ENCODE measurements at places on chromosomes 6 and 20.

DNA sequence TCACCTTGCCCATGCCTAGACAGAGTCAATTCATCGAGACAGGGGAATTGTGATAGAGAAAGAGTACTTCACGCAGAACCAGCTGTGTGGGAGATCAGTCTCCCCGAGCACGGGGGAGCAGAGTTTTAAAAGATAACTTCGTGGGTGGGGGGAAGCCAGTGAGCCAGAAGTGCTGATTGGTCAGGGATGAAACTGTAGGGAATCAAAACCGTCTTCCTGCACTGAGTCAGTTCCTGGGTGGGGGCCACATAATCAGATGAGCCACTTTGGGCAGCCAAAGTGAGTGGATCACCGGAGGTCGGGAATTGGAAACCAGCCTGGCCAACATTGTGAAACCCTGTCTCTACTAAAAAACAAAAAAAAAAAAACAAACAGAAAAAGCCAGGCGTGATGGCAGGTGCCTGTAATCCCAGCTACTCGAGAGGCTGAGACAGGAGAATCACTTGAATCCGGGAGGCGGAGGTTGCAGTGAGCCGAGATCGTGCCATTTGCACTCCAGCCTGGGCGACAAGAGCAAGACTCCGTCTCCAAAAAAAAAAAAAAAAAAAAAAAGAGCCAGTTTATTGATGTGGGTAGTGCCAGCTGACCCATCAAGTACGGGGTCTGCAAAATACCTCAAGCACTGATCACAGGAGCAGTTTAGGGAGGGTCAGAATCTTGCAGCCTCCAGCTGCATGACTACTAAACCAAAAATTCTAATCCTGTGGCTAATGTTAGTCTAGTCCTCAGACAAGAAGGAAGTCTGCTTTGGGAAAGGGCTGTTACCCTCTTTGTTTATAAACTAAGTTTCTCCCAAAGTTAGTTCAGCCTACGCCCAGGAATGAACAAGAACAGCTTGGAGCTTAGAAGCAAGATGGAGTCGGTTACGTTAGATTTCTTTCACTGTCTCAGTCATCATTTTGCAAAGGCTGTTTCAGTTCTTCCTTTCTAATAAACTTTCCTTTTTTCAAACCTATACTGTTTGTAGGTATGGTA lies 3.9 kb upstream of the TRIM39 start:
- DNase-seq = peak; percentile 22

- no peak for DNase-seq
Observed at GRCh38 chr6:32664827-32665362, 1.6 kb downstream of the HLA-DQB1 start.

- no peak for DNase-seq
Observed at GRCh38 chr6:54308289-54308985, at the start of gene TINAG. Gene TINAG (plus strand): TSS chr6:54308441. CDS start chr6:54308551, 110 bp downstream.

- no peak for DNase-seq
Observed at GRCh38 chr20:49867453-49868215, 47.7 kb downstream of the SPATA2 start.

GRCh38 chr6:138645976-138646640 lies 127.5 kb upstream of the CCDC28A start:
- no peak for DNase-seq

DNA sequence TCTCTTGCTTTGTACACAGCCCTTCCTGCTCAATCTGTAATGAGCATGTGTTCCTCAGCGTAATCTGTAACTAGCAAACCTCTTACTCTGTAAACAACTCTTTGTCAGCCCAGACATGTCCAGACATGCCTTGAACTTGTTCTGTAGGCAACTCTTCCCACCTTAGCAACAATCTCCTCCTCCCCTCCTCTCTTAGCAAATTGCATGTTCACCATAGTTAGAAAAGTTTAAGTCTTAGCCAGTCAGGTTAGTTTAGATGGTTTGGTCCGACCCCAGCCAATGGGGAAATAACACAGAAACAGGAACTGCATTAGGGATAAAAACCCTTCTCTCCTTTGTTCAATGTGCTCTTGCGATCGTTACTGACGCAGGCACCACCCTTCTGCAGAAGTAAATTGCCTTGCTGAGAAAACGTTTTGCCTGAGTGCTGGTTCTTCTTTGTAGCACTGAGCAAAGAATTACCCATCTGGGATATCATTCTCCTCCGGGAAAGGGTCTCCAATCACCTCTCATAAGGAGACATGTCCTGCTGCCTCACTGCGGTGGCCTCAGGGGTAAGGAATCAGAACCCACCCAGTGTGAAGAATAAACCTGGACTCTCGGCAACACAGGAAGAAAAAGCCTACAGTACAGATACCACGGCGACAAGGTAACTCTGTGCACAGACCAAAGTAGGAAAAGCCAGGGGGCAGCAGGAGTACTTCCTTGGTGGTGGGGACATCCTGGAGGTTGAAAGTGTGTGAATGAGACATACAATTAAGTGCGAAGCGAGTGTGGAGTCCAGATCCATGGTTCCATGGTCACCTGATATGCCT lies 26.2 kb downstream of the PLN start:
- DNase-seq = no peak

DNA sequence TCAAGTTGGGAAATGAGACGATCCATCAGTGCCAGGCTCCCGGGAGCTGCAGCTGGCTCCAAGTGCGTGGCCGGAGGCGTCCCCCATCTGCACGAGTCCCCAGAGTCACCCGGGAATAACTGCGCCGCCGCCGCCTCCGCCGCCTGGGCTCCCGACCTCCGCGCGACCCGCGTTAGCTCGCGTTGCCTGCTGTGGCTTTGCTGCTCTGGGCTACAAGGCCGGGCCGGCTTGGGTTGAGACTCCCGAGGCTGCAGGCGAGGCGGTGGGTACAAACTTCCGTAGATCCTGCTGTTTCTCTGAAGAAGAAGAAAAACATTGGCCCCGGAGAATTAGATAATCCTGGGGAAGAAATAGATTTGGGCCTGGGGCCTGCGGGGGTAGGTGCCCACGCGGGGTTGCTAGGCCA lies 7.4 kb upstream of the LAMP5 start:
- no peak for DNase-seq

- no peak for DNase-seq
Observed at GRCh38 chr20:57656821-57657534, 36.8 kb upstream of the ZBP1 start.

GRCh38 chr20:32706486-32706885 lies 32.7 kb upstream of the C20orf203 start:
- DNase-seq = no peak

DNA sequence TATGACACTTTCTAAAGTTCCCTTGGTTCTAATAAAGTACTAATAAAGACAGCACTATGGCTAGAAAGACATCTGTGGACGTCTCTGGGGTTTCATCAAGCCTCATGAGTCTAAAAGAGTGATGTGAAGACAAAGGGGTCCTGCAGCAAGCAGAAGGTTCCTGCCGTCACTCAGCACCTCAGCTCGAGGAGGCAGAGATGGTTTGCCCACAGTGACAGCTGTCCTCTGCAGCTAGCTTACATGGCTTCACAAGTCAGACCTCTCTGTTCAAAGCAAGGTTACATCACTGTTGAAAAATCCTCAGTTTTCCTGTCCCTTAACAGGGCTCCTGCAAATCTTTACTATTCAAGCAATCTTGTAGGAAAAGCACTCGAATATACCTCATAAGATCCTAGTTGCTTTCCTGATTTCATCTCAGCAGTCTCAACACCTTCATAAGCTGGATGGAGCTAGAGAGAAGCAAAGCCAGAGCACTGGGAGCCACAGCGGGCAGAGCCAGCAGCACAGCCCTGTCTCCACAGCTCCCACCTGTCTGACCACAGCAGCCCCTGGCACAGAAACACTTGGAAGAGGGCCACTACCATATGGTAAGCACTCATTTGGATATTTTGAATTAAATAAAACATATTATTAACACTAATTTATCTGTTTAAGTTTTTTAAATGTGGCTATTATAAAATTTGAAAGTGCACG lies 202.3 kb downstream of the GMDS start:
- DNase-seq = no peak

GRCh38 chr6:148836751-148837150 lies 89.9 kb downstream of the UST start:
- DNase-seq = no peak

- DNase-seq = no peak
Observed at GRCh38 chr6:170404697-170405096, 98.1 kb downstream of the FAM120B start.

DNA sequence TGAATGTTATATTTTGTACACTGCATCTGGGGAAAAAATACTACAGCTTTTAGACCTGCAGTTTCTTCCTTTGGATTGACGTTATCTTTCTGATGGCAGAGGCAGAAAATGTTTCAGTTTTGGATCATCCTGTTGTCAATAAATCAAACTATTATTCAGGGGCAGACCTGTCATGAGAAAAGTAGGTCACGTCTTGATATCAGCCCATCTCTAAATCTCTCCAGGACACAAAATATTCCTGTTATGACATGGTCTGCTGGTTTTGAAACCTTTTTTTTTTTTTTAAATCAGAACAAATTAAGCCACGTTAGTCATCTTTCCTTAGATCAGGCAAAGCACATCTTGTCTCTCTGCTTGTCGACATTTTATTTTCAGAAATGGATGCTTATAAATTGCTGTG lies 24.0 kb downstream of the IL20RA start:
- DNase-seq = no peak

DNA sequence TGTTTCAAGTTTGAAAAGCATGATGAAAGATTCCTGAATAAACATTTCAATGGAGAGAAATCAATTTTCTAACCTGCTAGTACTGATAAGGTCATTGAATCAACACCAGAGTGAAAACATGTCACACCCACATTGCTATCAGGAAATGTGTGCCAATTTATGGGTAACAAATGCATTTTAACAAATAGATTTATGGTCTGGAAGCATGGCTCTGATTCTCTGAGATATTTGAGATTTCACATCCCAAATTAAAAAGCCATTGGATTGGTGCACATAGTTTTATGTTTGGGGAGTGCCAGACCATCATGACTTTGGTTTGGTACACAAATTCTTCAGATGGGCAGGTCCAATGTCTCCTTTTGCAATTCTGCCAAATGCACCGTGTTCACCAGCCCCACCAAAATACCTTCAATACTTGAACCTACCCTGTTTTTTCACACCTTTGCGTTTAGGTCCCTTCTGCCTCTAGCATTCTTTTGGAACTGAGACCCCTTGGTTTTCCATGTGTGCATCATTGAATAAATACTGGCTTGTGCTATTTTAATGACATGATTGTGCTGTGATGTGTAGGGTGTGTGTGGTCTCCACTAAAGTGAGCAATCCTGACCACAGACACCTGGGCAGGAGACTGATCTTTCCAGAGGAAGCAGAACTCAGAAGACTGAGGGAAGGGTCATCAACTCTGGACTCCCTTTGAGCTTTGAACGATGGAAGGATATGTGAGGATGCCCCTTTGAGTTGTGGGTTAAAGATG lies 20.4 kb downstream of the IL20RA start:
- DNase-seq = no peak

GRCh38 chr20:22465622-22466446 lies 118.5 kb downstream of the FOXA2 start:
- DNase-seq = no peak

GRCh38 chr6:136501514-136501913 lies 48.7 kb downstream of the MAP7 start:
- DNase-seq = no peak

DNA sequence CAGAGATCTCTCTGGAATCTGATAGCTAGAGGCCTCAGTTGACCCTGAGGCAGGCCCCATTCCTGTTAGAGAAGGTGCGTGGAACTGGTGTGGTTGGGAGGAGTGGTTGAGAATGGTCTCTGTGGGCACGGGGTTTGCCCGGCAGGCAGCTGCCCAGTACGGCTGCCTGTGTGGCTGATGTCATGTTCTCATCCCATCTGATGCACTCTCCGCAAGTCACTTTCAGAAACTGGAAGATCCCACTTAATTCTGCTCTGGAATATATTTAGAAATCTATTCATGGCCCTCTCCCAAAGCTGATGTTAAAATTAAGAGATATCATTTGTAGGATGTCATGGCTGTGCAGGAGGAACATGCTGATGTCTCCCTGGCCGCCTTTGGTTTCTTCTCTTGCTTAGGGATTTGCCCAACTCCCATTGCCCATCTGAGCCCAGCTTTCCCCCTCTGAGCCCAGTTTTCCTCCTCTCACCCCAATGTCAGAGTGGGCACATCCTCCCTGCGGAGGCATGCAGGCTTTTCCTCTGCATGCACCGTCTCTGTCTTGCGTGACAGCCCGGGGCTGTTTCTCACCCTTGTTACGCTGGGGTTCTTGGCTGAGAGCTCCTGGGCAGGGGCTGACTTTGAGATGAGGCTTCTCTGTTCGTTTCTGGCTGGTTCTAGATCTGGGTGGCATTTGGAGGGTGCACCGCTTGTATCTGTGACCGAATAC lies 21.0 kb downstream of the PHACTR3 start:
- no peak for DNase-seq

DNA sequence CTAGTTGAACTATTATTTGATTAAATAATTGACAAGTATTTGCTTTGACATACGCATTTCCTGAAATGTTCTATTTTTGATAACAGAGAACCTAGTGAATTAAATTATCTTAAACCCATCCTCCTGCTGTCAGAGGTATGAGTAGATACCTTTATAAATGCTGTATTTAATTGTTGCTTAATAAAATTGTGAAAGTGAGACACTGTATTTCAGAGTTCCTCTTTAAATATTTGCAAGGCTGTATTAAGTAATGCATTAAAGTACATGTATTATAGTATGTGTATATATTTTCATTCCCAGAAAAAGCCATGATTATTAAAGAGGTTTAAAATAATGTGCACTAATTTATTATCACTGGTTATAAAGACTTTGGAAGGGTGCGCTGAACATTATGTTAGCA lies 483.8 kb downstream of the TFAP2B start:
- DNase-seq = no peak

DNA sequence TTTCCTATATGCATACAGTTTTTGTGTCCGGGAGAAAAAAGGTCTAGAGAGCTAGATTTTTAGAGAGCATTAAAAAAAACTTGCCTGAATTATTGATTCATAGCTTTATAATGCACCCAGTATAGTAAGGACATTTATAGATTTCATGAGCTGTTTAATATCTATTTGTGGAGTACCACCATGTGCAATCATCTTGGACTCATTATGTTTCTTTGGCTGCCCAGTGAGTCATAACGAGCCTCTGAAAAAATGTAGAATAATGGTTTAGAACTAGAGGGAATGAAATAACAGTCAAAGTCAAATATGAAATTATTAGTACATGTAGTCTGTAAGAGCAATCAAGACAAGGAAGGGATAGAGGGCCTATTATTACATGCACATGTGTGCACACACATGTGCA lies 350.0 kb downstream of the CD83 start:
- no peak for DNase-seq

DNA sequence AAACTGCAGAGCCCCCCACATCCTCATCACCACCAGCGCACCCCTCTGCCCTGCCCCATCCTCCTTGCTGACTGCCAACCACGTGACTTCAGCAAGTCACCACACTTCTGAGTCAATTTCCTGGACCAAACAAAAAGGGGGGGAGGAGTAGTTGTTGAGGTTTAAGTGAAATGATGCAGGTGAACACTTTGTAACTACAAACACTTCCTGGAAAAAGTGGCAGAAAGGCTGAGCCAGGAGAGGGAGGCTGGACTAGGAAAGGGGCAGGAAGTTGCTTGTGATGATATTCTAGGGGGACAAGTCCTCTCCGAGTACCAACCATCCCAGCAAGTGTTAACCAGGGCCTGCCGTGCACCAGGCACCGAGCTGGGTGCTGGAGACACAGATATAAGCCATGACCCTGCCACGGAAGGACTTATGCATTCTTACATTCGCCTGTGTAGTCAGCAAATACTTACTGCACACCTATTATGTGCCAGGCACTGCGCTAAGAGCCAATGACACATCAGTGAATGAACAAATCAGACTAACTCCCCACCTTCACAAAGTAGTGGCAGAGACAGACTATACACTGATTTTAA lies 67.3 kb downstream of the PREX1 start:
- DNase-seq = peak; percentile 35

All from brain microvascular endothelial cell (primary cell).